ENCODE measurements at places on chromosomes 7 and 10.

DNA sequence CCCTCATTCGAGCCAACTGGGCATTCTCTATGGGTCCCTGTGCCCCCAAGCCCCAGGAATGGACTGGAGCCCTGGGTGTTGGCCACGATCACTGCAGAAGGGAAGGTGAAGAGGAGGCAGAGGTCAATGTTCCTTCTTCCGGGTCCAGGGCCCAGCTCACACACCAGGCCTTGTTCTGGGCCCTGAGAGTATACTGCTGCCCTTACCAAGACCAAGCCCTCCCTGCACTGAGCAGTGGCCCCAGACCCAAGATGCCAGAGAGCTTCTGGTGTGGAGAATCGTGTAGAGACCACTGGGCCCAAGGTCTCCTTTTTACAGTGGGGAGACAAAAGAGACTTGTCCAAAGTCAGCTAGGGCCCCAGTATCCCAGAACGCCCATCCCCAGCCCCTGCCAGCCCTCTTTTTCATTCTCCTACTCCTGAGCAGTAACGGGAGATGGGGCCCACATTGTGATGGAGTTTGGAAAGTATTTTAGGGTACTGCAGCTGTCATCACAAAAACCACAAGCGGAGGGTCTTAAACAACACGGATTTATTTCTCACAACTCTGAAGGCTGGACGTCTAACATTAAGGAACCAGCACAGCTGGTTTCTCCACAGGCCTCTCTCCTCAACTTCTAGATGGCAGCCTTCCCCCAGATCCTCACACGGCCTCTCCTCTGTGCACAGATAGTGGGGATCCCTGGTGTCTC lies 79.4 kb downstream of the PDGFA start:
- DNase-seq, result no peak

- no peak for DNase-seq
Measured at GRCh38 chr10:78224602-78225001, 190.9 kb downstream of the RPS24 start.

GRCh38 chr7:16695621-16696237 lies 49.7 kb downstream of the BZW2 start:
- no peak for DNase-seq

GRCh38 chr10:119310806-119311205 lies 103.4 kb downstream of the GRK5 start:
- DNase-seq, result no peak

DNA sequence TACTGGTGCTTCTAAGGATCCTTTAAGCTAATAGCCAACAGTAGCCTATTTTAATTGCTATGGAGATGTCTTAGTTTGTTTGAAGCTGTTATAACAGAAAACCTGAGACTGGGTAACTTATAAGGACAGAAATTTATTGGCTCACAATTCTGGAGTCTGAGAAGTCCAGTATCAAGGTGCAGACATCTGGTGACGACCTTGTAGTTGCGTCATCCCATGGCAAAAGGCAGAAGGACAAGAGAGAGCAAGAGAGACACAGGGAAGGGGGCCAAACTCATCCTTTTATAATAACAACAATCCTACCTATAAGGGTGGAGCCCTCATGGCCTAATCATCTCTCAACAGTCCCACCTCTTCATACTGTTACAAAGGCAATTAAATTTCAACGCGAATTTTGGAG lies 39.1 kb downstream of the NRCAM start:
- no peak for DNase-seq

DNA sequence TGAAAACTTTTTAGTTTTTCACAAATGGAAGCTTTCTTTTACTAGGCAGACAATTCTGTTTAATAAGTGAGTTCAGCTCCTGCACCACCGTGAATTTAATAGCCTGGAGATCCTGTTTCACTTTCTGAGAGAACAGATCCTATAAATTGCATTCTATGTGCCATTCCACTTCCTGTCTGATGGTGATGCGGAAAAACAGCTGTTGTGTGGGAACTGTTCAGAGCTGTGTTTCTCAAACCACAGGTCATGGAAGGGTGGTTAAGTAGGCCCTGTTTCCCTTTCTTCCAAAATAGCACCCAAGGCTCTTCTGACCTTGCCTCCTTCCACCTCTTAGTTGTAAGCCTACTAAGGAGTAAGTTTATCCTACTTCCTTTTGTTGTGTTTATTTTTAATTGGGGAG lies 97.2 kb upstream of the DKK1 start:
- DNase-seq, result no peak

- no peak for DNase-seq
Measured at GRCh38 chr7:55381696-55382095, 16.6 kb downstream of the LANCL2 start.

GRCh38 chr7:23216021-23216420 lies 30.6 kb upstream of the GPNMB start:
- DNase-seq, result no peak

GRCh38 chr10:103481974-103482531 lies 3.0 kb upstream of the CALHM3 start:
- DNase-seq, result peak; percentile 36

DNA sequence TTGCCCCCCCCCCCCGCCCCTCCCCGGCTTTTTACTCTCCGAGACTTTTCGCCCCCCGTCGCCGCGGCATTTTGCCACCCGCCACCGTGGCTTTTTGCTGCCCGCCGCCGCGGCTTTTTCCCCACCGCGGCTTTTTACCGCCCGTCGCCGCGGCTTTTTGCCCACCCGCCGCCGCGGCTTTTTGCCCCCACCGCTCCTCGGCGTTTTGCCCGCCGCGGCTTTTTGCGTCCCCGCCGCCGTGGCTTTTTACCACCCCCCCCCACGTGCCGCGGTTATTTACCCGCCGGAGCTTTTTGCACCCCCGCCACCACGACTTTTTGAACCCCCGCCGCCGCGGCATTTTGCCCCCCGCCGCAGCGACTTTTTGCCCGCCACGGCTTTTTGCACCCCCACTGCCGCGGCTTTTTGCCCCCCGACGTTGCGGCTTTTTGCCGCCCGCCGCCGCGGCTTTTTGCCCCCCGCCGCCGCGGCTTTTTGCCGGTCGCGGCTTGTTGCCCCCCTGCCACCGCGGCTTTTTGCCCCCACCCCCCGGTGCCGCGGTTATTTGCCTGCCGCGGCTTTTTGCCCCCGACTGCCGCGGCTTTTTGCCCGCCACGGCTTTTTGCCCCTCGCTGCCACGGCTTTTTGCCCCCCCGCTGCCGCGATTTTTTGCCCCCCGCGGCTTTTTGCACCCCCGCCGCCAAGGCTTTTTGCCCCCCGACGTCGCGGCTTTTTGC lies 461.1 kb downstream of the ZNF33B start:
- no peak for DNase-seq

DNA sequence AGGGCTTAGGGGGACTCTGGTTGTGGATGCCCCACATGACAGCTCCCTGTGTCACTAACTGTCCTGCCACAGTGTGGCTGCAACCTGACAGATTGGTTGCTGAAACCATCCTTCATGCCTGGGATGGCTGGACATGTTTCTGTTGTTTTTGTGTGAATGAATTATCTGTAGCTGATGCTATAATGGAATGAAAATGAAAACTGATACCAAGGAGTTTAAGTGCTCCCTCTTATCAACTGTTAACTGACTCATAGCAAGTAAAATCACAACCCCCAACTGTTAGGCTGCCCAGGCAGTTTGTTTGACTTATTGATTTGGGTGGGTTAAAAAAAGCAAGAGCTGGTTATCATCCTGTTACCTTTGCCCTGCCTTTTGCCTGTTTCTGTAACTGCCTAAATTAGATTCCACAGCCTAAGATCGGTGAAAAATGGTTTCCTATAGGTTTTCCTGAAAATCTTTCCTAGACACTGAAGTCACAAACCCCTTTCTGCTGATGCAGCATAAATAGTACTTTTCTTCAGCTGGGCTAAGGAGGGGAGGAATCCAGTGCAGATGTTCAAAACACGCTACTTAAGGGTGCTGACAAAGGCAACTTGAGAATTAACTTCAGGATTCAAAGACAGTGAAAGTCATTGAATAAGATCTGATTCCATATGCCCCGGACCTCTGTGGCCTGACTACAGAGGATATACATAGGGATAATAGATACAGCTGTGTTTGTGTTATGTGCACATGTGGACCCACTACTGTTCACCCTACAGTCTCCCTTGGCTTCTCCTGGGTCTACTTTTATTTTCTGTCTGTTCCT lies 5.7 kb downstream of the FRAT2 start:
- DNase-seq, result no peak

DNA sequence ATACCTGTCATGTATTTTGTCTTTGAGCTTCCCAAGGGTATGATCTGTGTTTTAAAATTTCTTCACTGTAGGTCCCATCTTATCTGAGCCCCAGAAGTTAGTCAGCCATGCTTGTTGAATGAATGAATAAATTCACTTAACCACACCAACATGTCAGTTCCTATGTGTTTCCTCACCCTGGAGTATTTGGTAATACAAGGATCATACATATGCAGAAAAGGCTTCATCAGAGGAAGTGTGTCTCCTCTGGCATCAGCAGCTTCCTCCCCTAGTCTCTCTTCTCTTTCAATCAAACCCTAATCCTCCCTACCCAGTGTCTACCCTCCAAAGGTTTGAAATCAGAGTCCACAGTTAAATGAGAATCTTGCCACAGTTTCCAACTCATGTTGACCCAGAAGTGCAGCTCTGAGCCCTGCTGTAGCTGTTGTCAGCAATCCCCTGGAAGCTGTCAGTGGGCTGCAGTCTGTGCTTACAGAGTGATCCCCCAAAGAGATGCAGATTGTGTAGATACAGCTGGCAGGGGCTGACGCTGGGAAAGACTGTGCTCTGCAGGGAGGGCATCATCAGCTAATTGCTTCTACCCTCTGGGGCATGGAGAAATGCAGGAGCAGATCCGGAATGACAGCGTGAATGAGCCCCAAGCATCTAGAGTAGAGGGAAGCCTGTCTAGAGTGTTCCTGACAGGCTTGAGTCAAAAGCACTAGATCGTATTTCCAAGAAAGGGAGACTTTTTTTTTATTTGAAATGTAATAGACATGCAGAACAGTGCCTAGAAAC lies 105.0 kb upstream of the WDR11 start:
- DNase-seq, result no peak

DNA sequence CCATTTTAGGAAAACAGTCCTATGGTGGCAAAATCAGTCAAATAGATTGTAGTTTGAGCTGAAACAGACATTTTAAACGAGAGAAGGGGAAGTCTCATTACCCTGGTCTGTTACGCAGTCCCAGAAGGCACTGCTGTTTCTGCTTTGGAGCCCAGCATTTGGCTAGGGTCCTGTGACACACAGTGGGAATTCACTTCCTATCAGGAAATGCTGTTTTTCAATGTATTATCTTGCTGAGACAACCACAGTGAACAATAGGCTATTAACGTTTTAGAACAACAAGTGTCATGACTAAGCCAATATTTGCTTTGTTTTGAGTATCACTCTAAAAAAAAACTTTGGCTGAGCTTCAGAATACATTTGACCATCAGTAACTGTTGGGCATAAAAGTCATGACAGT lies 74.1 kb downstream of the ADD3 start:
- DNase-seq, result no peak

DNA sequence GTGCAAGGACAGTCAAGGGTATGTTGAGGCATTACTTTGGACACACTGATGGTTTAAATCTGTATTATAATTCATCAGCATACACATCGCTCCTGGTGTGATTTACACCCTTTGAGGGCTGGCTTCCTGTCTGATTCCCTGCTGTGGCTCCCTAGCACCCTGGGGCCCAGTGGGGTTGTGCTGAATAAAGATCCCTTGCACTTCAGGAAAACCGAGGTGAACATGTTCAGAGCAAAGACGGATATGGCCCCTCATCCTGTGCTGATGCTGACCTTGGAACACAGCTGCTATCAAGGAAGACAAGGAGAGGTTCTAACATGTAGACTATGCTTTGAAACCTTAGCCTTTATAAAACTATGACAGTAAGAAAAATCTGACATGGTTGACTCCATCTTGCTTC lies 84.6 kb upstream of the UNC5B start:
- DNase-seq, result no peak

DNA sequence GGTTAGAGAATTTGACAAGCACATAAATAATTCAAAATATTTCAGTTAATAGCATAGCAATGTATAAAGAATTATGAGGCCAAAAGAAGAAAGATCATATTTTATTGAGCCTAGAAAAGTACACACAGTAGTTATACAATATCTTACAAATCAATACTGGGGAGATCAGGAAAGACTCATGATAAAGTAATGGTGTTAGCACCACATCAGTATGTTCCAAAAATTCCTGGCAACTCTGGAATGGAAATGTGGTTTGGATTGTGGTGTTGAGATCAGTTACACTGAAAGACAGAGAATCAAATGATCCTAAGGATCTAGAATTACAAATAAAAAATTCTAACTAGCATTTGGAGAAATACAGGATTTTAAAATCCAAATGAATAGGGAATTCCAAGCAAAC lies 420.5 kb upstream of the CNTNAP2 start:
- DNase-seq, result no peak
